GM12864 (cell line): ENCODE measurements at places on chromosomes 7 and 10.

GRCh38 chr10:103793429-103793828 lies 61.9 kb downstream of the SH3PXD2A start:
- no peak for DNase-seq

- no peak for DNase-seq
Observed at GRCh38 chr7:96076350-96076707, 245.6 kb downstream of the SLC25A13 start.

DNA sequence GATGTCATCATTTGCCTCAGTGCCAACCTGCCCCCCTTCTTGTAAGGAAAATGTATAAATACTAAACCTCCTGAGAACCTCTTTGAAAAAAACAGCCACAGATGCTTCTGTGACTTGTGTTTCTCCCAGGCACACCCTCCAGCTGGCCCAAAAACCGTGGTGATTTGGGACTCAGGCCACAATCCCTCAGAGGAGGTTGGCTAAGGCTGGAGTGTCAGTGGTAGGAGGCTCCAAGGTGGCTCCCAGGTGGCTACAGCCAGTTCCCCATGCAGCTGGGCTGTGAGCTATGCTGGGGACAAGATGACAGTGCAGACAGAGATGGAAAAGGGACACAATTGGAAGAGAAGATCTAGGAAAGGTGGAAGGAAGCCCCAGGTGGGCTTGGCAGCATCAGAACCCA lies 104.7 kb downstream of the CPXM2 start:
- no peak for DNase-seq

DNA sequence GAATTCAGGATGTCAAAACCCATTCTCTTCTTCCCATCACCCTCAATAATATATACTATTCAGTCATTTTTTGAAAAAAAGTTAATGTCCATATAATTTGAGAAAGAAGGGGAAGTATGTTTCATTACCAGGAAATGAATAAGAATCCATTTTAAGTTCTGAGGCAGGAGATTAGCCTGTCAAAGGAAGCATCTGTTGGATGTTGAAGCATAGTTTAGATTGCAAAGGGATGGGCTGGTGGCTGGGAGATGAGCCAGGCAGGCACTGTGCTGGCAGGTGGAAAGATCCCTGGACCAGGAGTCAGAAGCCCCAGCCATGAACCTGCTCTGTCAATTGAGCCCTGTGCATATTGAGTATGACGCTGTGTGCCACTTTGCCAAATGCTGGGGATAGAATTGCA lies 48.4 kb upstream of the CRTAC1 start:
- no peak for DNase-seq

GRCh38 chr10:123380491-123381085 lies 226.4 kb downstream of the BUB3 start:
- no peak for DNase-seq

- no peak for DNase-seq
Observed at GRCh38 chr10:92799568-92799967, 48.8 kb upstream of the EXOC6 start.

- no peak for DNase-seq
Observed at GRCh38 chr10:15222511-15222910, 54.0 kb upstream of the NMT2 start.

DNA sequence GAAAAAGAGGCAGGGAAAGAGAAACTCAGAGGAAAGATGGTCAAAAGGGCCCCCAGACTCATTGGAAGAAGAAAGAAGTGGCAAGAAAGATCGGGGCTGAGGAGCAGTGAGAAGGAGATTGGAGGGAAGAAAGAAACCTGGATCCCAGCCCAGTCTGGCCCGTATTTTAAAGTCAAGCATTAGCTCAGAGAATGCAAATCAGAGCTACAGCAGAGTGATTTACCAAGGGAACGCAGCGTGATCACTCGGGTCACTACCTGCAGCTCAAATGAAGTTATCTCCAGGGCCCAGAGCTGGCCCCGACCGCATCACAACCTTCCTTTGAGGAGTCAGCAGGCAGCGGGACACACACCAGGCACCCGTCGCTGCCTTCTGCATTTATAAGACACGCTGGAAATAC lies 72.8 kb downstream of the CARD11 start:
- DNase-seq = no peak

DNA sequence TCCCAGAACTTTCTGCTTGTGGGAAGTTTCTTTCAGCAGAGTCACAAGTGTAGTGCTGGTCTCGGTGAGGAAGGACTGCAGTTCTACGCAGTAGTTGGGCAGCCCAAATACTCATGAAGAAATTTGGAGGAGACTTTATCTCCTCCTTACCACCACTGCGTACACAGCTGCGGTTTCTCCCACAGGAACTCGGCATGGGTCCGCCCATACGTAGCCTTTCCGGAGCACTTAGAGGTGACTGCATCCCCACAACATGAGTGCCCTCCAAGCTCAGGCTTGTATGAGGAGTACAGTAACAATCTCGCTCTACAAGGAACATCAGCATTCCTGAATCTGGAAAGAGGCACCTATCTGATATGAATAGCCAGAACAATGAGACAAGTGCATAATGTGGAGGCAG lies 549.2 kb upstream of the SEMA3D start:
- DNase-seq = no peak

- DNase-seq = no peak
Observed at GRCh38 chr7:55086413-55087201, 67.8 kb downstream of the EGFR start.

DNA sequence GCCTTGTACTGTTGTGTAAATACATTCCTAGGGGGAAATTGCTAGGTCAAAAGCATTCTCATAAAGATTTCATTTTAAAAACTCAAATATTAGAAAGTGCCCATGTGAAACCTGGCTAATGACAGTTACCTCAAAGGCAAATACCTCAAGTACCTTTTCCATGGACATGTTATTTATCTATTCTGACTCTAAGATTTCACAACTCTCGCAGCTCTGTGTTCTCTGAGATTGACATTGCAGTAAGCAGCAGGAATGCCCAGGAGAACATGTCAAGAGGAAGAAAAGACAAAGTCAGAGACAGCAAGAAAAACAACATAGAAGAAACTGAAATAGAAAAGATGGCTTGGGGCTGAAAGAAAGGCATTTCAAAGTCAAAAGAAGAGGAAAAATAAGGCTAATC lies 187.4 kb downstream of the CYP26A1 start:
- no peak for DNase-seq

DNA sequence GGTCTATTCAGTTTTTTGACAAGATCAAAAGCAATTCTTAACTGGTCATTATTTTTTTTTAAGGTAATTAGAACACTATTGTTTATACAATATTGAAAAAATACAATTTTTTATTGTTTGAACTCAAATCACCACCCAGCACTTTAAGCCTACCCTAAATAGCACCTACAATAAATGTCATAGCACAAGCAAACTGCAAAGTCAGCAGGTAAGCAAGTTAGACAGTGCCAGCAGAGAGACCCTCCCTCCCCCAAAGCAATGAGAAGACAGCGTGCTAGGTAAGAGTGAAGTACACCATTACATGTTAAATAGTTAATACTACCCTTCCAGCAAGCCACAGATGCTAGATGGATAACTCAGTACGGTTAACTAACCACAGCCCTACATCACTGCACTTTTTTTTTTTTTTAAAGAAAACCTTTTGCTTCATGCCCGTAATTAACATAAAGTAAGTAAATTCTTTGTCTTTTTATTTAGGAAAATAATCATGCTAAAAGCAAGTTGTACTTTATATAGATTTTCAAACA lies 120.0 kb downstream of the UBE2H start:
- no peak for DNase-seq

- no peak for DNase-seq
Observed at GRCh38 chr7:42314696-42315095, 77.7 kb upstream of the GLI3 start.

DNA sequence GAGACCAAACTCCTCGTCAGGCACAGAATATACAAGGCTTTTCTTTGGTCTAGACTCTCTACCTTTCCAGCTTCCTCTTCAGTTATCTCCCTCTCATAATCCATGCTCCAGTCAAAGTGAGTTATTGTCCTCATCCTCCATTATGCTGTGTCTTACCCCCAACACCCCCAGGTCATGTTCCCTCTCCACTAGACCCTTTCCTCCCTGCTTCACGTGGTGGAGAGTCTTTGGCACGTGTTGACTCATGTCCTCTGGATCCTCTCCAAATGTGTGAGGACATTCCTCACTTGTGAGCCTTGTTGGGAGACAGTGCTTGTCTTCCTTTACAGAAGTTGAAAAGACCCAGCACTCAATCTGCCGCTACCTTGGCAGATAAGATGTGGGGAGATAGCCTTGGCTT lies 36.0 kb upstream of the DLD start:
- no peak for DNase-seq

GRCh38 chr10:7560519-7560918 lies 106.2 kb downstream of the ITIH5 start:
- DNase-seq = no peak

DNA sequence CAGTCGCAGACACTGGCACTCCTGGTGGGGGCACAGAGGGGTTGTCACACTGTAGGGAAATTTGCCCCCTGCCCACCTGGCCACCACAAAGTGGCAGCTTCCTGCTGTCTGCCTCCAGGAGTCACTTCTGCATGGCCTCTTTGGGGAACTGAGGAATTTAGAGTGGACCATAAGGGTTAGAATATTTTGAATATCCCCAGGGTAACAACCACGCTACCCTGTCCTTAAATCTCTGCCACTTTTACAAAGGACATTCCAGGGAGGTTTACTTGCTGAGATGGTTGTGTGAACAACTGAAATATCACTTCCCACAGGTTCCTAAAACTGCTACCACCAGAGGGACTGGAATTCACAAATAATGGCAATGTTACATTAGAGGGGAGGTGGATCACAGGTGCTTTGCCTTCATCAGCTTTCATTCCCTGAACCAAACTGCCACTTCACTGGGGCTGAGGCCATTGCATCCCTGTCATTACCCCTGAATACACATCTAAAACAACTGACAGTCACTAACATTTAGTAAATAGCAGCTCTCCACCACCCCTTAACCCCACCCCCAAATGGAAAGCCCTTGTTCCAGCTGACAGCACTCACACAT lies 88.1 kb upstream of the IFRD1 start:
- no peak for DNase-seq

DNA sequence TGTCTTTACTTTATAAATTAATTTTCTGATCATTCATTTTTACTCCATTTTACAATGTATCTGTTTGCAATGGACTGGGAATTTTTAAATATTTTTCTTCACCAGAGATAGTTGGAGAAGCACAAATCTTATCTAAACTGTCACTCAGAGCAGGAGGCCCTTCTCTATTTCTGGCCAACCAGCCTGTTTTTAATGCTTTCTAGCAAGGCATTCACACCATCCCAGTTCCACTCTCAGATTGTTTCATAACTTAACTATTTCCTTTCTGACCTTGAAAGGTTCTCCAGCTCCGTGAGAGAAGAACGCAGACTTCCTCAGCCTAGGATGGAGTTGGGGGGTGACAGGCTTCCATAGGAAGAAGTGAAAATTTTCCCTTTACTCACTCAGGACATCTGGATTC lies 155.8 kb downstream of the SKIDA1 start:
- no peak for DNase-seq

GRCh38 chr7:95927756-95928155 lies 155.4 kb downstream of the DYNC1I1 start:
- no peak for DNase-seq

DNA sequence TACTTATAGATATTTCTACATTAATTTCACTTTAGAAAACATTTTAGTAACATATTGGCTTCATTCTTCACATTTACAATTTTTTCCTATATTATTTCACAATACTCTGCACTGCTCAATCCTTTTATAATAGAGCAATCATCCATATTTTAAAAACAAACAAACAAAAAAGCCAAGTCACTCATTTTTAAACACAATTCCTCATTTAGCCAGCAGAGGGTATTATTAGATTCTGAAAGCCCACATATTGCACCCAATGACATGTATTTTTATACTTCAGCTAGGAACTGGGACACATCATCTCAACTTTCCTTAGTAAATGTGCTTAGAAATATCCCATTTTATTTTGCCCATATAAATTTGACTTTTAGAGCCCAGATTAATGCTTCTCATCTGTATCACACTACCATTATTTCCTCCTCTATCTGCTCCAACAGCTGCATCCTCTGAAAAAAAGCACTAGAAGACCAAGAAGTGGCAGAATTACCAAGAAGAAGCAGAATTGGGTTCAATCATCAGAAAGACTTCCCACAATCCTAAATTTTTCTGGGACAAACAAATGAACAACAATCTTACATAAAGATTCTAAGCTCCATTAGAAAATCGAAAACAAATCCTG lies 29.5 kb downstream of the CTNNA3 start:
- DNase-seq = no peak

DNA sequence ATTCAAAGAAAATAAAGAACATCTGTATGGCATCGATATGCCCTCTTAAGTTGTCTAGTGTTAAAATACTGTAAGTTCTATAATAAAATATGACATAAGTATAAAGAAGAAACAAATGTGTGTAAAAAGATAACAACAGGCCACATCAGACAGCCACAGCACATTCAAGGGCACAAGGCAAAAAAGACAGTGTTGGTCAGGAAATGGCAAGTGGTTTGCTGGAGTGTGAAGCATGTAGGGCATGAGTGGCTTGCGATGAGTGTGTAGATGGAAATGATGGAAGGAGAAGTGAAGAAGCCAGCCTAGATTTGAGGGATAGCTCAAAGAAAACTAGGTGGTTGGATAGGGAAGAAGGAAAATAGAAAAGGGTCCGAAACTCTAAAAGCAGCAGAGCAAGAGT lies 341.6 kb downstream of the CRPPA start:
- no peak for DNase-seq

DNA sequence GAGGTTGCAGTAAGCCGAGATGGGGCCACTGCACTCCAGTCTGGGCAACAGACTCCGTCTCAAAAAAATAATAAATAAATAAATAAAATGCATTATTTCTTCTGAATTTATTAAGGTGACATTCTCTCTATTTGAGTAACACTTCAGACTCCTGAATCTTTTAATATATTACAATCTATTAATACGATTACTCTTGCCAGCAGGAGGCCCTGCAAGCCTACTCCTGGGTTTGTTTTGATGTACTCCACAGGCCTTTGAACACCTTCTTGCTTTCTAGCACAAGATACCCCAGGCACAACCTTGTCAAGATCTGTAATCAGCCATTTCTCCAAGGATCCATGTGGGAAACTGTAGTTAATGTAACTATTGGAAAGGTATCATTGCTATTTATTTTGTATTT lies 63.5 kb downstream of the COBL start:
- no peak for DNase-seq

DNA sequence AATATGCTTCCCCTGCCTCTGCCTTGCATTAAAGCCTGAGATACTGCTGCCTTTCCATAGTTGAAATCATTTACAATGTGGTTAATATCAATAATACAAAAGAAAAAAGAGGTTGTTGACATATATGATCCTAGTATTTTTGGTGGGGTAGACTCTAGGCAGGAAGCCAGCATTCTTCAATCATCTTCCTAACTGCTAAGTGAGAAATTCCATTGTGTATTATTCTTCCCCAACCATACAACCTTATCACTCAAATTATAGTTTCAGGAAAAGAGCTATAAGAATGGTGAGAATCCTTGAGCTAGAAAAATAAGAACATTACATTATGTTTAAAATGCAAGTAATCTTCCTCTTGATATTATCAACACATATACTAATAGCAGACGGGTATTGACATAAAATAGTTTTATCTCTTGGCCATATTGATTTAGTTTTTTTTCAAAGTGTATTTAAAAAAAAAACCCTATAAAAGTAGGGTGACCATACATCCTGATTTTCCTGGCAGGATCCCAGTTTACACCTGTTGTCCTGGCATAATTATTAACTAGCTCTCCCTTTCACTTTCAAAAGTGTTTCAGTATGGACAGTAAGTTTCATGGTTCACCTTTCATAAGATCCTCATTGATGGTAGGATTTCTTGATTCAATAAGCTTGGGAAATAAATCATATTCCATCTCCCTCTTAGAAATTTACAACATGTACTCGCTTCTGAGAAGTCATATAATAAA lies 33.4 kb upstream of the WASL start:
- DNase-seq = no peak

GRCh38 chr10:95208702-95209391 lies 14.8 kb downstream of the ACSM6 start:
- no peak for DNase-seq
